NCI-H524 (cell line): ENCODE measurements at places on chromosomes 5 and 9.

DNA sequence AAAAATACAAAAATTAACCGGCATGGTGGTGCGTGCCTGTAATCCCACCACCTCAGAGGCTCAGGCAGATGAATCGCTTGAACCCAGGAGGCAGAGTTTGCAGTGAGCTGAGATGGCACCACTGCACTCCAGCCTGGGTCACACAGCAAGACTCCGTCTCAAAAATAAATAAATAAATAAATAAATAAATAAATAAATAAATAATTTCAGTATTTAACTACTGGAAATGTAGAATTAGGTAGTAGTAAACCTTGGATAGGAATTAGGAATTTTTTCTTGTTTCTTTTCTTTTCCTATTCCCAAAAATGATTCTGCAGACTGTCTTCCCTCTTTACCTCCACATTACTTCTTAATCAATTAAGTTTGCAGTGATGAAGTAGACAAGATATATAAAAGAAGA lies 103.2 kb downstream of the PLK2 start:
- DNase-seq: no peak

DNA sequence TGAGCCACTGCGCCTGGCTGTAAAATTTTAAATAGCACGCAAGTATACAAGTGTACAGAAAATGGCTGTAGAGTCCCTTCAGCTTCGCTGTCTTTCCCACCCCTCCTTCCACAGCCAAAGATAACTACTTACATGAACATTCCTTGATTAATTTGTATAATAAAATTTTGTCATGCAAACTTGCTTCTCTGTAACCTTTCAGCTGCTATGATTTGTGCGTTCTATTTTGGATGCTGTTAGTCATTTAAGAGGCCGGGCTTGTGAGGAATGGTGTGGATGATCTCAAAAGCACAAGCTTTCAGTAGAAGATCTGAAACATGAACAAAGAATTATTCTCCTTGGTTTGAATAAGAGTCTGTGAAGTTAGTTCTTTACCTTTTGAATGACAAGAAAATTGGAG lies 115.0 kb upstream of the TLE1 start:
- DNase-seq: no peak

GRCh38 chr9:35271637-35272036 lies 109.8 kb downstream of the UNC13B start:
- DNase-seq: no peak

DNA sequence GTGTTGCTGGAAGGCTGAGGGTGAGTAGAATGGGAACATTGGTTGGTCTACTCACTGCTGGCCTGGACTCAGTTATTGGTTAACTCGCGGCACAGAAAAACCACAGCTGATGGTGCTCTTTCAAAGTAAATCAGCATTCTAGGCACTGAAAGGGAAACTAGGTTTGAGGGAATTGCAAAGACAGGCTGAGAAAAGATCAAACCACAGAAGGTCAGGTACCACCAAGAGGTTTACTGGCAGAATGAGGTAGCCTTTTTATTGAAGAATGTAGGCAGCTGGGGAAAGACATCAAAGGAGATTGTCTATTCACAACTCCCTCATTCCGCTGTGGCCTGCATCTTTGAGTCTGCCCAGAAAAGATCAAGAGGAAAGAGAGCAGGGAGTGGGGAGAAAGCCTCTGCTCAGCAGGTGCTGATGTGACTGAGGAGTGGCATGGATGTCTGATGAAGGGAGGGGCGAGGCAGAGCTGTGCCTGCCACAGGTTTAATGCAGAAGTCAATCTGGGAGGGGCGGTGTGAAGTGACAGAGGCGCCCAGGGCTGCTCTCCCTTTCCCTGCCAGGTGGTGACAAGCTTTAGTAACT lies 255.5 kb downstream of the MAN2A1 start:
- DNase-seq: peak; percentile 14

DNA sequence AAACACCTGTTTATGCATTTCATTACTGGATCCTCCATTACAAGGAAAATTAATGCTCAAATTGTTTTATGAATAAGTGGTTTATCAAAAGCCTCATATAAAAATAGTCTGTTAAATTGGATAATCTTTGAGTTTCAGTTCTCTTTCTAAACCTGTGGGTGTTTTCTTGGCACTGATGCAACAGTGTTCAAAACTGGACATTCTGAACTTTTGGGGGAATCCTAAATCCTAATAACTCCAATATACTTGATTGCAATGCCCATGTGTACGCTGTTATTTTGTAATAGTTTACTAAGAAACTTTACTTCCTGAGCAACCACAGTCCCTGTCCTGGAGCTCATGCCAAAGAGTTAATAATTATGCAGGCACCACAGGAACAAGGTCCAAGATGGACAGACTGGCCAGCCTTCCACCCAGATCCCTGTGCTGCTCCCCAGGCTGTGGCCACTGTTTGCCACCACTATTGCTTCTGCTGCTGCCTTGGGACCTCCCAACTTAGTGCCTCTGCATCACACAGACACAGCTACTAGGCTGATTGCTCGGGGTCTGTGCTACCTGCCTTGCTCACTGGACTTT lies 14.0 kb downstream of the IRGM start:
- no peak for DNase-seq

- DNase-seq: no peak
Measured at GRCh38 chr5:163976696-163977095, 471.3 kb downstream of the MAT2B start.

- no peak for DNase-seq
Measured at GRCh38 chr5:107373549-107374263, 297.0 kb downstream of the EFNA5 start.

- no peak for DNase-seq
Measured at GRCh38 chr9:124295159-124295794, 37.5 kb downstream of the NEK6 start.

DNA sequence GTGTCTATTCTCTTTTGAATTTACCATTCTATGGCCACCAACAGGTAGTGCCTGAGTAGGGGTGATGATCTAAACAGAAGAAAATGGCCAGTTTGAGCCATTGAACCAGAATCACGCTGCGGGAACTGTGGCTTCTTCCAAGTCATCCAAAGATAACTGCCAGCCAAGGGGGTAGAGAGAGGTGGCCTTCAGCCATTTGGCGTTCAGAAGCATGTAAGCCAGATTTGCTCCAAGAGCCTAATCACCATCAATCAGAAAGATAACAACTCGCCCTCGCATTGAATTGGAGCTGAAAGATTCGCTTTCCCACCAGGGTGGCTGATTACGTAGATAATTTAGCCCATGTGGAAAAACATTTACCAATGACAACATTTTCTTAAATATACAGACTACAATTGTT lies 1302.7 kb upstream of the DMAC1 start:
- DNase-seq: no peak

- no peak for DNase-seq
Measured at GRCh38 chr9:125346080-125346732, 84.6 kb downstream of the GAPVD1 start.

GRCh38 chr5:134371834-134372340 lies 518 bp downstream of the UBE2B start:
- peak; percentile 48 for DNase-seq

DNA sequence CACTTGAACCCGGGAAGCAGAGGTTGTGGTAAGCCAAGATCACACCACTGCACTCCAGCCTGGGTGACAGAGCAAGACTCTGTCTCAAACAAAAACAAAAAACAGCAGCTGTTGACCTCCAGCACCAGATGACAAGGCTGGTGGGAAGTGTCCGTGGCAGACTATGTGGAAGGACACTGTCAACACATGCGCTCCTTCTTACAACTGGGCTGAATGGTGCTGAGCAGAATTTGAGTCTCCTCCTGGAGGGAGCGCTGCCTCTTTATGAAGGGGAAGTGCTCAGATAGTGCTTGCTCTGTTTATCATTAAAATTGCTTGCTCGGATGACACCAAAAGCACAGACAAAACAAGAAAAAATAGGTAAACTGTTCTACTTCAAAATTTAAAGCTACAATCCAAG lies 9.2 kb upstream of the CFAP157 start:
- DNase-seq: no peak

GRCh38 chr5:102764381-102765004 lies 9.4 kb downstream of the PAM start:
- no peak for DNase-seq

DNA sequence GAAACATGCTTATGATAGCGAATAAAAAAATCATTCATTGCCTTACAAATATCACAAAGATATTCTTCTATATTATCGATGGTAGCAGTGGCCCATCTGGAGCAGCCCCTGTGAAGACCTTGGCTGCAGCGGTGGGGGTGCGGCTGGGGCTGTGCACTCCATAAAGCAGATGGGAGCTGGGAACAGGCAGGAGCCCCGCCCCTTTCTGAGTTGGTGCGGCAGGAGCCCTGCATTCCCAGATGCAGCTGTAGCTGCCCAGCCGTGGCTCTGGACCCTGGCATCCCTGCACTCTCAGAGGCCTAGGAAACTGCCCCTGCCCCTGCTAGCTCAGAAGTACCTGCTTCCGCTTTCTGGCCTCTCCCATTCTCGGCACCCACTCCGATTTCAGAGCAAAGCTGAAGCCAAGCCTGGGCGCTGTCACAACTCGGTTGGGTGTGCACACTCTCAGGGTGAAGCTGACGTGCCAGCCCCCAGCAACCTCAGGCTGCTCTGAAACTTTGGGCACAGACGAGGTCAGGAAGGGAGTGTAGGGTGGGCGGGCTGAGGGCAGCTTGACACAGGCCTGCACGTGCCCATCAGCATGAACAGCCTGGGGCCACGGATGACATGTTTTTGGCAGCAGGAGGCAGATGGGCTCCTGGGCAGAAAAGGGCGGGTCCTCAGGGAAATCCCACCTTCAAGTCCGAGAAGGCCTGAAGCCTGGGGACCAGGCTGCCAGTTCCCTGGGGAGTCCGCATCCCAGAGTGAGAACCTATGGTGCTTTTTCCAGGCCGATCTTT lies 1440.8 kb upstream of the ACO1 start:
- DNase-seq: no peak
